ENCODE measurements at places on chromosomes 1 and 21.

GRCh38 chr1:6357243-6357936 is 36.2 kb downstream of the ACOT7 start:
- DNase-seq = no peak

DNA sequence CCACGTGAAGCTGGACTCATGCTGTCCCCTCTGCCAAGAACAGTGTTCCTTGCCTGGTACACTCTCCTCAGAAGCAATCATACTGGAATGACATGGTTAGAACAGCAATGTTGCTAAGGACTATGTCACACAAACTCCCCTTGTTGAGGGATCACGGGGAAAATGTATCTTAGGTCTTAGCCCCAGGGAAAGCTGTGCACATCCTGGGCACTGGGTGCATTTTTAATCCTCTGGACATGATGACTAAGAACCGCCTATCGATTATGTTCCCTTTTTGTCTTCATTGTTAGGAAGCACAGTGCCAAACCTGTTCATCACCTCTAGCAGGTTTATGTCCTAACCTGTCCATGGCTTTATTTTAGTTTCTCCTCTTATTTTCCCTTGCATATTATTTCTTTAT is 115.1 kb downstream of the HIVEP3 start:
- no peak for DNase-seq

- DNase-seq = no peak
These were observed 1.3 kb downstream of the KAZN start for GRCh38 chr1:14599800-14600199.

GRCh38 chr1:174789399-174789798 is 210.3 kb upstream of the CACYBP start:
- DNase-seq = no peak

DNA sequence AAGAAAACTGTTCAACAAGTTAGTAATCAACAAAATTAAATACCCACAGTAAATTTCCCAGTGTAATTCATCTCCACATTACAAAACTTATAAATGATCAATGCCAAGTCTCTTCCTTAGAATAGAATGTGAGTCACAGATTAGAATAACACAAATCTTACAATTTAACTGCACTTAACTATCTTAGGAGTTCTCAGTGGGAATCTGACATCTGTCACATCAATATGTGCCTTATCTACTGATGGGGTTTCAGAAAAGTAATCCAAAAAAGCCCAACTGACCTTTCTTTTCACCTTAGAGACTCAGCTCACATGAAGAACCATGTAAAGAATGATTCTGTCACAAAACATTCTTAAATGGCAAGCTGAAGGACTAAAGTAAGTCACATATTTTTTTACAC is 141.4 kb downstream of the RERE start:
- no peak for DNase-seq

DNA sequence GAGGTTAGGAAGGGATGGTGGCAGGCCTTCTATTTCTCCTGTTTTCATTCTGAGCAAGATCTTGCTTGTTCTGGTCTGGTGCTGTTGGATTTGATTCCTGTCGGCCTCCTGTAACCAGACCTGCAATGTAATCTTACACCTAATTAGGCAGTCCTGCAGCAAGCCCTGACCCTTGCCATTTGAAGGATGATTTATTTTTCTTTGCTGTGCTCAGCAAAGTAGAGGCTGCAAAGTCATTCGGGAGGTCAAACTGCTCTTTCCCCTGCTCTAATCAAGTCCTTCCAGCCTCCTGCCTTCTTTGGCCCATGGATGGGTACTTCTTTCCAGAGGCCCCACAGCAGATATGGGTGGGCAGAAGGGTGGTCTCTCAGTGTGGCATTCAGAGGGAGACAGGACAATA is 417.7 kb upstream of the USP24 start:
- DNase-seq = no peak

- DNase-seq = no peak
These were observed 66.6 kb downstream of the MTR start for GRCh38 chr1:236861560-236862218.

GRCh38 chr1:233935297-233935868 is 30.9 kb downstream of the SLC35F3 start:
- no peak for DNase-seq

GRCh38 chr1:149987297-149987595 is 23.3 kb downstream of the OTUD7B start:
- no peak for DNase-seq

DNA sequence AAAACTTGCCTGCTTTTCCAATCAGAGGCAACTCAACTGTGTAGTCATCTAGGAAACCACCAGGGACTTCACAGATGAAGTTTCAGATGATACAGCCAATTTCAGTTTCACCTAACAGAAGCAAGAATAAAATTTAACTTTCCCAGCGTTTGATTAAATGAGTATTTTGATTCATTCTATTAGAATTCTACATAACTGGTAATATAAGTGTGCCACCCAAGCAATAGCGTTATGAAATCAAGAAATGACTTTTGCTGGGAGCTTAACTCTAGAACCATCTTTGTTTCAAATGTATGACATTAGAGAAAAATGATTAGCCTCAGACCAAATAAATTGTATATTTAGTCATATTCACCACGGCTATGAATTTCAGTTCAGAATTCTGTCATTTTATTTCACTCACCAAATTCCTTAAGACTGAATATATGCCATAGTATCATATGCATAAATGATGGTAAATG is 239.3 kb downstream of the NRIP1 start:
- DNase-seq = no peak

Measured in stimulated activated CD4-positive, alpha-beta T cell treated with anti-CD3 and anti-CD28 coated beads, Interleukin-1b, Interleukin-23, amount 100 ng/mL, for 1 hour (primary cell).